ENCODE measurements at places on chromosomes 6 and 20.

DNA sequence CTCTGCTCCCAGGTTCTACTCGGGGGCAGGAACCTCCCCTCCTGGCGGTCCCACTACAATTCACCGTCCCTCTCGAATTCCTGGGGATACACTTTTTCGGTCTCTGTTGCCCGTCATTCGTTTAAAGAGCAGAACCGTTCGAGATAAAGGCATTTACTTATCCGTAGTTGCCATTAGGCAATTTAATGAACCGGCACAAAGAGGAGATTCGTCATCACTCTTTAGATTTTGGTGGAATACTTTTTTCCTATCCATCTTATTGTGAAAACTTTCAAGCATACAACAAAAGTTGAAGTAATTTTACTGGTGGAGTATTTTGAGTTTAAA is 1.2 kb upstream of the CD24 start:
- DNase-seq, result no peak

DNA sequence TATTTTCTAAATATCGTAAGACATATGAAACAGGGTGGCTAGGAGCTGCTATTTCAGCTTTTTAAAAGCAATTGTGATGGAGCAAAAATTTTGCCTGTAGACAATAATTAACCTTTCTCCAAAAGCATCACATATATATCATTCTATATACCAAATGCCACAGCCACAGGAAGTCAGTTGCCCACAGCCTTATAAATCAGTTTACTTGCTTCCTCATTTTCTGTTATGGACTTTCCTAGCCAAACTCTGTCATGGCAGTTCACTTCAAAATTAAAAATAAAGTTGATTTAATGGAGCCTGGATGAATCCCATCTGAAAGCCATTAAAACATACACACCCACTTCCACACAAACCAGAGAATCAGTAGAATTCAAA is 93.4 kb upstream of the NHSL1 start:
- no peak for DNase-seq

- no peak for DNase-seq
Measured at GRCh38 chr6:151430886-151431285, 21.0 kb downstream of the RMND1 start.

- DNase-seq, result no peak
Measured at GRCh38 chr6:144338474-144338873, 53.3 kb downstream of the UTRN start.

DNA sequence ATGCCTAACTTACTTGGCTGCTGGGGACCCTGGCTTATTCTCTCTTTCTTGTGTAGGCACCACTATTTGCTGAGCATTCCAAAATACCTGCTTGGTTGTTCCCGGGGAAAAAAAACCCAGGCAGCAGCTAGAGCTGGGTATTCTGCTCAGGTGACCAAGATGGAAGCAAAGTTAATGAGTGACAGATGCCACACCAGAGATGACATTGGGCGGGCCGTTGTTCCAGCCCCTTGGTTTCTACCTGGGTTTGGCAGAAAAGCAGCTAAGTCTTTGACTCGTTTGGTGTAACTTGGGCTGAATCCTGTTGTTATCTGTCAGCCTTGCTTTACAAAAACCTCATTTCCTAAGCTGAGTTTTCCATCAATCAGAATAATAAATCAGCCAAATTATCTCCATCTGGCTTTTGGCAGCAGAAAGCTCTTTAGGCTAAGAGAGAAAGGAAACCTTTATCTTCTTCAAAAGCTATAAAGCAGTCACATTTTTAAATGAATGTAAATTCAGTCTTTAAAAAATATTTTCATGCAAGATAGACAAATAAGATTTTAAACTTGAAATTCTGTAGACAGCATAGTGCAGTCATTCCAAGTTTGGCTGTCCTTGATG is 202.0 kb upstream of the GMDS start:
- no peak for DNase-seq

- DNase-seq, result no peak
Measured at GRCh38 chr6:52201046-52201445, 14.9 kb downstream of the IL17A start.

GRCh38 chr6:147724454-147724853 is 216.0 kb downstream of the SAMD5 start:
- DNase-seq, result no peak

DNA sequence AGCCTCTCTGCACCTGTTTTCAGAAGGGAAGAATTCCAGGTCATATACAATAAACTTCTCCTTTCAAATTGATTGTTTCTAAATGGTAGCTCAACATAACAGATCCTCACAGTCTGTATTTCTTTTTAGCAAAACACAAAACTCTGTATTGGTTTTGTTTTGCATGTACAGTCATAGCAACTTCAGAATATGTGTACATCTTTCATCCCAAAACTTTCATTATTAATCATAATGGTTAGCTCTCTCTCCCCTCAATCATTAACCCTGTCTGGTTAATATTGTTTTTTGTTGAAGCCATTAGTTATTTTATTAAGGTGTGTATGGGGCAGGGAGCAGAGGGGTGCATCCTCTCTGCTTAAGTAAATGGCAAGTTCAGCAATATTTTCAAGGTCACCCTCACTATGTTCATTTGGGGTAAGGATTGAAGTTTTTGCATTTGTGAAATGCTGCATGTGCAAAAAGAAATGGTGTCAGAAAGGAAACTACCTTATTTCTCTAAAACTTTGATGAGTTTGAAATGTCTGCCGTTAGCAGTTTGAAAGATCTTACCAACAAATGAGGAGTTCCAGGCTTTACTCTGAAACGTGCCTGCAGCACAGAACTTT is 136.8 kb upstream of the BTBD3 start:
- no peak for DNase-seq

DNA sequence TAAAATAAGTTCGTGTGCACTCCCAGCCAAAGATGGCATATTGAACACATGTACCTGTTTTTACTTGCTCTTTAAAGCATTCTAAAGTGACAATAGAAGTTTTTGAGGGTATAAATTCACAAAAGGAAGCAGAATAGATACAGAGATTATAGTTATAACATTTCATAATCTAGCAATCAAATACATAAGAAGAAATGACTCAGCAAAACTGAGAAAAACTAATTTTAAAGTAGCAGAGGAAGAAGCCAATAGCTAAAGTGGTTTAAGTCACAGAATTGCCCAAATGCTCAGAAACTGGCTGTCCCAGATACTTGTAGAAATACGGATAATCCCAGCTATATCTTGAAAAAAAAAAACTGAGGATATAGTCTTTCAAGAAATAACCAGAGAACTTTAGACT is 49.2 kb upstream of the TBC1D32 start:
- no peak for DNase-seq

GRCh38 chr6:17621003-17621402 is 20.9 kb downstream of the FAM8A1 start:
- no peak for DNase-seq

DNA sequence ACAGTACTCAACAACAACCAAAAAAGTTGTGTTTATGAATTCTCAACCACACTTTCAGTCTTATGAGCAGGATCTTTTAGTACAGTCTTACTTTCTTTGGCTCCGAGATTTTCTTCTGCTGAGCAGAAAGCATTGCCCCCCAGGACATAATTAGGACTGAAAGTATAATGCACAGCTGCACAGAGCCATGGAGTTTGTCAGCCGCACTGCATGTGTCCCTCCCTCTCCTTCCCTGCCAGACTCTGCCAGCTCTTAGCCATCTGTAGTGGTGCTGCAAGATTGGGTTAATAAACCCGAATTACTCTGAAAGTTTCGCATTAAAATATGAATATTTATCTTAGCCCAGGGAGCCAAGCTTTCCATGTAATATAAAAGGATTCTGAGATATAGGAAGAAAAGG is 179.6 kb upstream of the PTCHD4 start:
- no peak for DNase-seq

GRCh38 chr20:51926670-51927305 is 124.5 kb upstream of the SALL4 start:
- DNase-seq, result no peak

All from stimulated activated CD4-positive, alpha-beta T cell treated with anti-CD3 and anti-CD28 coated beads, Interleukin-1b, Interleukin-23, amount 100 ng/mL, for 24 hours (primary cell).